ENCODE measurements at places on chromosomes 2 and 18.

DNA sequence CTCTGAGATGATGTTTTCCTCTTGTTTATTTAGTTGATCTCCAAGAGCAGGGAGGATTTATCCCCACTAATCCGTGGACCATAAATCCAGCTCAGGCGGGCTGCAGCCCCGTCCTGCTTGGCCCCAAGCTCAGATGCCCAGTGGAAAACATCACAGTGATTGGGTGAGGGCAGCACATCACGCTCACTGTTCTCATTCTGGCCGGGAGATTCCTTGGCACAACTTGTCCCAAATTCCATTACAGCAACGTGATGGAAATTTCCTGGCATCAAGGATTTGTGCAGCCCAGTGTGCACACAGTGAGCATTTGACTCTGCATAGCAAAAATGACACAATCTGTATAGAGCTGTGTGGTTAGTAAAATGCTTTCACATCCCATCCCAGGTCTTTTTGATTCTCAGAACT lies 96.8 kb downstream of the VAPA start:
- peak; percentile 77 for DNase-seq

DNA sequence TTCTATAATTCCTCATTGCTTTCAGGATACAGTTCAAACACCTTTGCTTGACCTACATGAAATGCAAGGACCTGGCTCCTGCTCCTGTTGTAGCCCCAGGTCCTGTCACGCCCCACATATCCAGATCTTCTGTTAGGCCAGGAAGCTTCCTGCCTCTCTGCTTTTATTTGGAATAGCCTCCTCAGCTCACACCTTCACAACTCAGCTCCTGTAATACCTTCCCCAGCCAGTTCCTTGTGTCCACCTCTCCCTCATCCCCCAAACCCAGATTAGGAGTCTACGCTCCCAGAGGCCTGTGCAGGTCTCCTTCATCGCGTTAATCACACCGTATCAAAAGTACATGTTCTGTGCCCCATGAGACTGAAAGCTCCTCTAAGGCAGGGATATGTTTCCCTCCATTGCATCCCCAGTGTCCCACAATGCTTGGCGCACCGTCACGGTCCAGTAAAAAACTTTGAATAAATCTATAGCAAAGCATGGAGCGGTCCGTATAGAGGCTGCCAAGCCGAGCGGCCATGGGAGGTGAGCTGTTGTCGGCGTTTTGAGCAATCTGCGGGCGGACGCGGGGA lies 371 bp downstream of the MDH1B start:
- DNase-seq, result no peak

DNA sequence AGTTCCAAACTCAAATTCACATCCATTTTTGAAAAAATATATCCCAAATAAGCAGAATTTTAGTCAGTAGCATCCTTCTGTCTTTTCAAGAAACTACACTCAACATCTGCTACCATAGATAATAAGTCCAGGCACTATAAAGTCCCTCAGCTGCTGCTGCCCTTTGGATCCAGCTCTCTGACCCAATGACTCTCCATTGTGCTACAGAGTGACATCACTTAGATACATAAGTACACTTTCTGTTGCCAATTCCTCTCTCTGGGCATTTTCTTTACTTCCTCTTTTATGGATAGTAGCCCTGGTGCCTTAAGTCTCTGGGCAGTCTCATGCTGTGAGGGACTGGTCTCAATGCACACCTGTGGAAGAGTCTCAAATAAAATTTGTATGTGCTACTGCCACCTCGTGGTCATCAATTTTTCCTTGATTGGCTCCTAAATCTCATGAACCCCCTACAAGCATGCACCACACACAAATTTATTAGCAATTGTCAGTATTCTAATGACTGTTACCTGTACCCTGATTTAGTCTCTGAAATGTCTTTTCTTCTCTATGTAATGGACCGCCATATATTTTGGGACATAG lies 219.2 kb downstream of the LRP1B start:
- no peak for DNase-seq

DNA sequence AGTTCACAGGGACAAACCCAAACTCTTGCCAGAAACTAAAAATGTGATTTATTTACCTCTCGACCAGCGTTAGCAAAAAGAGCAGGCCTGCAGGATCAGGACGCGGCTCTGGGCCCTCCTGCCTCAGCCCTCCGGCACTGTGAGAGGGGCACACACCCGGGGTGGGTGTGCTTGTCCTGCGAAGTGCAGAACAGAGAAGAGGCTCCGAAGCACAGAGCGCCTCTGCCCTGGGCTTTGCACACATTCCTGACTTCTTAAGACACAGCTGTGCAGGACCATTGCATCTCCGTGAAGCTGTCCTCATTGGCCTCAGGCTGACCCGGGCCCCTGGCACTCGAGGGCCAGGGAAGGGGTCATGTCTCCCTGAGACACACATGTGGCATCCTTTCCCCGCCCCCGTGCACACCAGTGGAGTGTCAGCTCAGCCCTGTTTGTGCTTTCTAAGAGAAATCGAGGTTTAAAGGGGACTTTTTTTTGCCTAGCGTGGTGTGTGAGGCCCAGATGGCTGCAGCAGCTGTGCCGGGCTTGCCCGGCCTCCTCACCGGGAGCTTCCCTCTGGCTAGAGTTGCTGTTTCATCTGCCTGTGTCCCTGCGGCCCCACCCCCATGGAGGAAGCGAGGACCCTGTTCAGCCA lies 9.9 kb upstream of the NFATC1 start:
- peak; percentile 38 for DNase-seq

DNA sequence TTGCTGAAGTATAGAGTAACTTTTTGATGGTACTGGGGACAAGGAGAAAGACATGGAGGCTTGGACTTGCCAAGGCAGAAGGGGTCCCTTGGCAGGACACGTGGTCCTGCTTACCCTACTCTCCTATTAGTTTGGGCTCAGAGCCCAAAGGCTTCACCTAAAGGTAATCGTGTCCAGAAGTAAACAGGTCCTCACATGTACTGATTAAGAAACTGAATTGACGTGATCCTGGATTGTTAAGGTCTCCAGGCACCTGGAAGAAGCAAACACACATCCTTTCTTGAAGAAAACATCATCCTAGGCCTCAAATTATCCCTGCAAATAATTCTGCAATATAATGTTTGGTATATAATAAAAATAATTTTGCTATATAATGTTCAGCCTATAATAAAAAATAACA lies 50.0 kb downstream of the DTNB start:
- DNase-seq, result no peak

GRCh38 chr2:62871506-62871905 lies 166.0 kb downstream of the EHBP1 start:
- no peak for DNase-seq

DNA sequence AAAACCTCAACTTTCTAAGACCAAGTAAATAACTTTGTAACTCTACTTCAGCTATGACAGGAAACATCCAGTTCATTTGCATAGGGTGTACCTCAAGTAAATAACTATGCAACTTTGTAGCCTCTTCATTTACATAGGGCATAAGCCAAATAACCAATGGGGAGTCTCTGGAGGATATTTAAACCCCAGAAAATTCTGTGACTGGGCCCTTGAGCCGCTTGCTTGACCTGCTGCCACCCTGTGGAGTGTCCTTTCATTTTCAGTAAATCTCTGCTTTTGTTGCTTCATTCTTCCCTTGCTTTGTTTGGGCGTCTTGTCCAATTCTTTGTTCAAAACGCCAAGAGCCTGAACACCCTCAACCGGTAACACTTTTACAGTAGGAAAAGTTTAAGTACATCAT lies 1112.7 kb upstream of the NRXN1 start:
- DNase-seq, result no peak

GRCh38 chr18:38909972-38910371 lies 1344.4 kb upstream of the CELF4 start:
- DNase-seq, result no peak

- DNase-seq, result no peak
These were observed 69.8 kb downstream of the CDH19 start for GRCh38 chr18:66534110-66534509.

GRCh38 chr2:18910843-18911242 lies 321.5 kb upstream of the NT5C1B start:
- DNase-seq, result no peak

DNA sequence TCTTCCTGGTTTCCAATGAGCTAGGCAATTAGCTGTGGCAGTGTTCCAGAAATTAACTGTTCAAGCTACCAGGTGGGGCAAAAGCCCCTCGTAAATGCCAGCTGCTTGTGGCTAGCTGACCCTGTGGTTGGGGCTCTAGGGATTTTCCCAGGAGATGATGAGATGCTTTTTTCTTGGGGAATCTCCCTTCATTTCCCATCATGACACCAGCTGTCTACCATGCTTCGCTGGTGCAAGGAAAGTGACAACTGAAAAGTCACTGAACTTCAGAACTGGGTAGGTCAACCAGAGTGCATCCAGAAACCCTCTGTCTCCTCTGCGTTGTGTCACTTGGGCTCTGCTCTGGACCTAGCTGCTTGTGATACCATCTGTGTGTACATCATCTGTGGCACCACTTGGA lies 386.5 kb upstream of the DCC start:
- no peak for DNase-seq

- peak; percentile 57 for DNase-seq
These were observed 41.5 kb downstream of the SCTR start for GRCh38 chr2:119482481-119483394.

DNA sequence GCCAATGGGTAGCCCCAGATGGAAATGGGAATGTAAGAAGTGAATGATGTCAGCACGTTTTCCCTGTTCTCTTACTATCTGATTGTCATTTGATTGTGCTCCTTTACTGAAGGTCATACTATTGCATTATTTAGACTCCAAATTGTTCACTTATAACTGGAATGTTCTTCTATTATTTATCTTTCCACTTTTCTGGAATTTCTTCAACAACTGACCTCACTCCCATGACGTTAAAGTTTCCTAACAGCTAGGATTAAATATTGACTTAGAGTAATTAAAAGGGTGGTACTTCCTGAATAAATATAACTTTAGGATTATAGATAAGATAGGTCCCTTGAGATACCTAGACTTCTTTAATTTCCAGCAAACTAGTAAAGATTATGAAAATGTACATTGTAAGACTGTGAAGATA lies 10.9 kb upstream of the GULP1 start:
- DNase-seq, result no peak

- no peak for DNase-seq
These were observed 219.3 kb upstream of the TMEFF2 start for GRCh38 chr2:192413812-192414681.

GRCh38 chr2:152613235-152613634 lies 104.0 kb downstream of the PRPF40A start:
- DNase-seq, result no peak

DNA sequence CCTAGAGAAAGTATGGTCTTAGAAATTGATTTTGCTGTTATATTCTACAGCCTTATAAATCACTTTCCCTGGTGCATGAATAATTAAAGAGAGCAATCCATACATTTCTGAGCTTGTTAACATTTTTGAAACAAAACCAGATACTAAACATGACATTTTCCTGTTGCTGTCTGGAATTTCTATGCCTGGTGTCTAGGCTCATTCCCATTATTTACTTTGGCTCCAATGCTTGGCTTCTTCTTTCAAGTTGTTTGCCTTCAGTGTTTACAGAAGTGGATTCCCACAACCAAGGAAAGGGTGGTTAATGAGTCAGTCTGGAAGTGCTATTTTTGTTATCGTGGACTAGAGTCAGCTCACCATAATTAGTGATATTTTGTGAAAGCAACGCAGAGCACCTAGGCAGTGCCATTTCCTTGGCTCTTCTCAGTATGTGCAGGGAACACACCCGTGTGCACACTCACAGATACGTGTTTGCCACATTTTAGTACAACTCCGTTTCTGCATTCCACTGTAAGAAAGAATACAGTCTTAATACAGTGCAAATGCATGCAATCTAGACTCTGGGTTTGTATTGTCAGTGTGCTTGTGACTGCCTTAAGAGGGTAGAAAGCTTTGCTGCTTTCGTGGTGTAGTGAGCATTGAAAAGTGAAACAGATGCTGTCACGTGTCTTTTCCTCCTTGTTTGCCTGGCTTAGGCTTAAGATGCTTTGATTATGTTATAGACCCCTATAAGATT lies 185.0 kb upstream of the RASGRP3 start:
- DNase-seq, result no peak

GRCh38 chr2:195212586-195212985 lies 444.4 kb upstream of the SLC39A10 start:
- DNase-seq, result no peak

- DNase-seq, result no peak
These were observed 24.7 kb upstream of the AGAP1 start for GRCh38 chr2:235468978-235469655.

- no peak for DNase-seq
These were observed 40.2 kb upstream of the LRRC30 start for GRCh38 chr18:7190547-7191156.

GRCh38 chr18:5287854-5288253 lies 7.7 kb downstream of the ZBTB14 start:
- DNase-seq, result no peak

Data from right forelimb (tissue), 1 donor.